T-helper 2 cell (primary cell): ENCODE measurements at places on chromosomes 5 and 9.

GRCh38 chr9:132494857-132495256, 84.8 kb downstream of the CFAP77 start:
- no peak for DNase-seq

- no peak for DNase-seq
Observed at GRCh38 chr9:81669041-81669651, 20.2 kb downstream of the TLE1 start.

- no peak for DNase-seq
Observed at GRCh38 chr9:113932906-113933584, 56.9 kb downstream of the ZNF618 start.

- DNase-seq, result no peak
Observed at GRCh38 chr9:14251154-14252071, 62.5 kb downstream of the NFIB start.

- no peak for DNase-seq
Observed at GRCh38 chr5:180153099-180153498, 55.9 kb downstream of the RASGEF1C start.

DNA sequence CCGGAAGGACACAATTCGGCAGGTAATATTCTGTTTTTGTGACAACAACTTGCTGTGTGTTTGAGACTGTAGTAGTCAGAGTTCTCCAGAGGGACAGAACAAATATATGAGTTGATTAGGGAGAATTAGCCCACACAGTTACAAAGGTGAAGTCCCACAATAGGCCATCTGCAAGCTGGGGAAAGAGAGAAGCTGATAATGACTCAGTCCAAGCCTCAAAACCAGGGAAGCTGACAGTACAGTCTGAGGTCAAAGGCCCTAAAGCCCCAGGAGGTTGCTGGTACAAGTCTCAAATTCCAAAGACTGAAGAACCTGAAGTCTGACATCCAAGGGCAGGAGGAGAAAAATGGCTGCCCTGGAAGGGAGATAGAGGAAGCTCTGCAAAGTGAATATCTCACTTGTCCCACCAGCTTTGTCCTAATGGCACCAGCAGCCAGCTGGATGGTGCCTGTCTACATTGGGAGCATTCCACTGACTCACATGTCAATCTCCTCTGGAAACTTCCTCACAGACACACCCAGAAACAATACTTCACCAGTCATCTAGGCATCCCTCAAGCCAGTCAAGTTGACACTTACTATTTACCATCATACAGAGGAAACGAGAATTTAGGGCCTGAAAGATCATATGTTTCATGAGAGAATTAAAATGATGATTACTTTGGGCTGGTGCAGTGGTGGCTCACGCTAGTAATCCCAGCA, 36.3 kb upstream of the CTXN3 start:
- no peak for DNase-seq

DNA sequence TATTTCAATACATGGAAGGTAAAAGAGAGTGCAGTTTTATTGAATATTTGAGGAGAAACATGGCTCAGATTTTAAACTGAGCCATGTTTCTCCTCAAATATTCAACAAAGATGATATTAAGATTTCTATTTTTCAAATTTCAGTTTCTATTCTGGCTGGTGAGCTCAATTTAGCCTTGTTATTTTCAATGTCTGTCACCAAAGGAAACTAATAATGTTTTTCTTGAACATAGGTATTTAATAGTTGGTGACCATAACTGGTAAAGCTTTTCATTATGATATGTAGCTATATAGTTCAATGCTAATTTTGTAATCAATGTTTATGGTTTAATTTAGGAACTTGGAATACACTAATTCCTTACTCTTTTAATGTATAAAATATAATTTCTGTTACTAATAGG, 177.4 kb downstream of the FER start:
- DNase-seq, result no peak

DNA sequence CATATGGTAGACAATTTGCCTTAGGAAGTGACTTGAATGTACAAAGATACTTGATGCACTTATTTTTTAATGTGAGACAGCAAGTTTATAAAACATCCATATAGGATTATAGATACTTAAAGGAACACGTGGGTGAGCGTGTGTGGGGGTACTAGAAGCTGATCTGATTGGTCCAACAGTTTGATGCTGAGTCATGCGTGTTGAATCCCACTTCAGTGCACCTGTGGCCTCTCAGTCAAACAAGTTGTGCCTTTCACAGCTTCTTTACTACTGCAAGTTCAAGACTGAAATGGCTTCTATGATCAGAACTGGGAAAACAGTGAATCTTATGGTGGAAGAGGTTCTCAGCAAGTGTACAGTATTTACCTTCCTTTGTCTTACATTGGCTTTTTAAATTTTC, 98.9 kb downstream of the MAP1B start:
- no peak for DNase-seq

DNA sequence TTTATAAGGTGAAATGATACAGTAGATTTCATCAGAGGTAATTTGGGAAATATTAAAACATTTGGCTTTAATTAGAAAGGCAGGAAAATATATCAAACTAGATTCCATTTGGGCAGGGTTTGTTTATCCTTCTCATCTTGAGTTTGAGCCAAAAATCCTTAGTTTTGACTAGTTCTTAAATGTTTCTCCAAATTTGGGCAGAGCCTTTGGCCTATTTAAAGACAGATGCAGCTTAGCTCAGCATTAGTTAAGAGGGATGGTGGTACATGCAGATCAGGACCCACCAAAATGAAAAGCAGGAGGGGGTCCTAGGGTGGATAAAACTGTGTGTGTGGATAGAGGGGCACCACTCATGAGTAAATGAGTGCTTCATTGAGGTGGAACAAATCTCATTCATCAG, 20.3 kb upstream of the ARRDC3 start:
- DNase-seq, result no peak

GRCh38 chr5:170638454-170639220, 134.8 kb downstream of the KCNIP1 start:
- DNase-seq, result no peak

DNA sequence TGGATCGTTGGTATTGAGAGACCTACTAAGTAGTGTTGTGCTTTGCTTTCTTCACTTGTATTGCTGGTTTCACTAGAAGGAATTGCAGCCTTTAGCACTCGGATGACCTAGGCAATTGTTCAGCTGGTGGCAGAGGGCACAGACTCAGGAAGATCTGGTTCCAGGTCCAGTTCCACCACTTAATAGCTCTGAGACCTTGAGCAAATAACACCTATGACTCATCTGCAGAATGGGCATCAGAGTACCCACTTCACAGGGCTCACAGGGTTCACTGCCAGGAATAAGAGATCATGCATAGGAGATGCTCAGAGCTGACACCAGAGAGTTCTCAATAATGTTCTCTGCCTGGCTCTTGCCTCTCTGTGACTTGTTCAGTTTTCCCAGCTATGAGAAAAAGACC, 133.6 kb downstream of the SIL1 start:
- no peak for DNase-seq

DNA sequence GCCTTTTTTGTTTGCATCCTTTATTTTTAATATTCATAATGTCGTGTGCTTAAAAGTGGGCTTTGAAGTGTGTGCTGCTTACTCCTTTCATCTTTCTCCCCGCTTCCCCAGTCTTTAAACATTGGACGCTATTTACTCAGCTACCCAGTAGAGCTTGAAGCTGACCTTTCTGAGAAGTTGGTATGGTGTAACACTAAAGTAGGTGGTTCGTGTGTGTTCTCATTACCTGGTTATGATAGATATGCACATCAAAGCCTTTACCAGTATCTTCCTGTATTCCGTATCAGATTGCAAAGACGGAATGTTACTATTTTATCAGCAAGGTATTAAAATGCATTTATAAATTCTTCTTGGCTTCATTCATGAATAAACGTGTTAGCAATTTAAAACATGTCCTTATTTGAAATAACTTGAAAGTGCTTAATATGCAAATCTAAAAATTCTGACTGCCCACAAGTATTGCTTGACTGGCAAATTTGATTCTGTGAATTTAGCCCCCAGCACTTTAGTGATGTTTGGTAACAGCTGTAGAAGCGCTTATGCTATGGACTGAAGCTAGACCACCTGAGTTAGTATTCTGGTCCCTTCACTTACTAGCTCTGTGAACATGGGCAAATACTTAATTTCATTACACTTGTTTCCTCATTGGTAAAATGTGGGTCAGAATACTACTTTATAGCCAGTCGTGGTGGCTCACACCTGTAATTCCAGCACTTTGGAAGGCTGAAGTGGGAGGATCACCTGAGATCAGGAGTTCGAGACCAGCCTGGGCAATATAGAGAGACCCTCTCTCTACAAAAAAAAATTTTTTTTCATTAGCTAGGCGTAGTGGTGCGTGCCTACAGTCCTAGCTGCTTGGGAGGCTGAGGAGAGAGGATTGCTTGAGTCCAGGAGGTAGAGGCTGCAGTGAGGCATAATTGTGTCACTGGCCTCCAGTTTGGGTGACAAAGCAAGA, 1.7 kb downstream of the RRAGA start:
- no peak for DNase-seq

DNA sequence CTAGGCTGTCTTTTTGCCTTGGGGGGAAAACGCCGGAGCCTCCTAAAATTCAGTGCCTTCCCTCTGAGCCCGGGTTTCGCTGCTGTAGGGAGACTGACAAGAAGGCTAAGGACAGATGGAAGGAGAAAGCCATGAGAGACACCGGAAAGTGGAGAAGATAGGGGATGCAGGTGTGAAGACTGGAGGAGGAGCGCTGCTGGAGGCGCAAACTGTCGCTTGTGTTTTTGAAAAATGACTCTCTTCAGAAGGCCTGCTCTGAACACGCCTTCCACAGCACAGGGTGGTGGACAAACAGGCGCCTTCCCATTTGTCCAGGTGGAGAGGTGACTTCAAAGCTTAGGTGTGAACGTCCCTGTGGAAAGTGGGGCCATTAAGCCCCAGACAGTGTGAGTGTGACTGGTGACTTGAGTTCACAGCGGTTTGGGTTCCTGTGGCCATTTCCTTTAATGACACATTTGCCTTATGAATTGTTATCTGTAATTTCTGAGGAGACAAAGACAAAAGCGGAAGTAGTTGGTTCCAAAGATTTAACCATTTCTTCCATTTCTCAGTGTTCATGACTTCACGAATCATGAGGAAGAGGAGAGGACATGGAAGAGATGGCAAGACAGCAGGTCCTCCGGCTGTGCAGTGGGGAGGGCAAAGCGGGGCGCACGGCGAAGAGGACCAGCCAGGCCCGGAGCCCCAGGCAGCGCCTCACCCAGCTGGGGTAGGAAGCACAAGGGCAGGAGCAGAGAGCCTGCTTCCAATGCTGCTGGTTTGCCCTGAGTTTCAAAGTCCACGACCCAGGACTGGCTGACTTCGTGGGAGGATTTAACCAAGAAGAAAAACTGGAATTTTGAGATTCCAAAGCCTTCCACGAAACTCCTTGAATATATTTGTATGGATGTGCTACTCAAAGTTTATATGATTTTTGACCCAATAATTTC, 27.8 kb upstream of the SEMA4D start:
- no peak for DNase-seq

DNA sequence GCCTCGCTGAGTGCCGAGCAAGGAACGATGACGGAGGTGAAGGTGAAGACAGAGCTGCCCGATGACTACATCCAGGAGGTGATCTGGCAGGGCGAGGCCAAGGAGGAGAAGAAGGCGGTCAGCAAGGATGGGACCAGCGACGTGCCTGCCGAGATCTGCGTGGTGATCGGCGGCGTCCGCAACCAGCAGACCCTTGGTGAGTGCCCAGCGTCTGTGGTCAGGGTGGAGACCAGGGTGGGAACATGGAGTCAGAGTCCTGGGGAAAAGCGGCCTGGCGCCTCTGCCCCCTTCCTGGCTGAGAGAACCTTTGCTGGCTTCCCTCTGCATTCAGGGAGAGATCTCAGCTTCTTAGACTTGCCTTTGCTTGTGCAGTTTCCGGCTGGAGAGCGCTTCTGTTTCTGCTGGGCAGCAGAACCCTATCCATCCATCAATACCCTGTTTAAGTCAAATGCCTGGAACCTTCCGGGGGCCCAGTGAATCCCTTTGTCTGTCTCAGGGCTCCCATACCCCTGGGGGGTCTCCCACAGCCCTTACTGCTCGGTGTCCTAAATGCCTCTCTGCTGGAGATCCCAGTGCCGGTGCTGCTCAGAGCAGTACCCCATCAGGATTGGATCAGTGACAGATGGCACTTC, 89.6 kb downstream of the AMBP start:
- DNase-seq, result no peak

DNA sequence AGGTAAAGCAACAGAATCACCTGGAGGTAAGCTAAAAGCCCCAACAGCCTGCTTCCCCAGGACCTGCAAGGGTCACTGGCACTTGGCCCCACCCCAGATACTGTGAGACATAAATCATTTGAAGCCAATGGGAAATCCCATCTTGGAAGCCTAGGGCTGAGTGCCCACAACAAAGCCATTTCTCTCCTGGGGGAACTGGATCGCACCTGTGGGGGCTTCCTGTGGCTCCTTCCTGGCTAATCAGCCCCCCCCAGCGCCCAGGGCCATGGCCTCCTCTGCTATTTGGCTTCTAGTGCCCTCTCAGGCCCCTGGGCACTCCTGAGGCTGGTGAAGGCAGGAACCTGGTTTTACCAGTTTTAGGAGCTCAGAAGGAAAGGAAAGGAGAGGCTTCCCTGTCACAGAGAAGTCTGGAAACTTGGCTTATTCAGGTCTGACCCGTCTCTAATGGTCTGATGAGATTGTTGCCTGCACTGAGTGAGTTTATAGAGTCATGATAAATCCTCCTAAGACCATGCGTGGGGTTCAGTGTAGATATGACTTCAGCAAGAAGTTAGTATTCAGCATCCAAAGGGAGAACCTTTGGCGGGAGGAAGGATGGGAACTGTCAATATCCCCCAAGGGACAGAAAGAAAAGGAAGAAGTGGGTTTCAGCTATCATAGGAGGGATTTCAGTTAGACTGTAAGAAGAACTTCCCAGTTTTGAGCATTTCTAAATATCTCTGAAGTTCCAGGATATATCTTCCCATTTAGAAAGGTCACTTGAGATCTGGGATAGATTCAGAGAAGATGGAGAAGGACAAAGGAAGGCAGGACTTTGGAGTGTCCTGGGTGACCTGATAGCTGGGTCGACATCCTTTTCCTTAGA, 1.2 kb downstream of the KCNMB1 start:
- no peak for DNase-seq

GRCh38 chr5:157890836-157891597, 32.1 kb upstream of the CLINT1 start:
- DNase-seq, result no peak

DNA sequence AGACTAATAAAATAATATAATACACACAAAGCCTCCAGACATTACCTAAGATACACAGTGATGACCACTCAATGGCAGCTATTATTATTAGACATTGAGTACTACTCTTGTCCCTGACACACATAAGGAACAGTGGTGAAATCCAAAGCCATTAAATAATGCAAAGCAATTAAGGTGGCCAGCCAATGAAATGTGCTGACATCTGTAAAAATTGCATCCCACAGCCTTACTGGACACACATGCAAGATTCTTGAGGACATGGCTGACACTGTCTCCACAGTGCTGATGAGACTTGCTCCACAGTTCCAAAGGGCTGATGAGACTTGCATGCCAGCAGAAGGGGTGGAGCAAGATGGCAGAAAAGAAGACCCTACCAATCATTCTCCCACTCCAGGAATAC, 447.5 kb downstream of the IRX1 start:
- DNase-seq, result no peak
